ENCODE measurements at places on chromosomes 4 and X.

- no peak for DNase-seq
Measured at GRCh38 chr4:182642831-182643230, 274.4 kb downstream of the DCTD start.

DNA sequence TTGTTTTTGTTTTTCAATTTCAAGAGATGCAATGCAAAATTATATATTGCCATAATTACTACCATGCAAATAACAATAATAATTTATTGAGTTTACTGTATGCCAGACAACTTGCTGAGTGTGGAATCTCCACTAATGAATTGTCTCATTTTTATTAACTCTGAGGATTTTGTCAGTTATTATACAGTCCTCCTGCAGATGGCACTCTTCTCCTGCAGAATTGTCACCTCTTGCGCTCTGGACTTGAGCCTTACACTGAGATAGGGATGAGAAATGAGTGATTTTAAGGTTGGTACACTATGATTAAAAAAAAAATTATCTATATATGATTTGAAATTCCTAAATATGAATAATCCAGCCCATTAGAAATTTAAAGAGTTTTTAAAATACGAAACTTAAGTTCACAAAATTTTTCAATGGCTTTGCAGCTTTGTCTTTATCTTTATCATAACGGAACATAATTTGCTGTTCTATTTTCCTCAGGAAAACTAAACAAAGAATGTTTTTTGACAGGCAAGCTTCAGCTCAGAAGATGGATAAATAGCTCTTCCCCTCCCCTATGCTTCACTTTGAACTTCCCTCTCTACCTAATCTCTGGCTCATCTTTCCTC, 12.7 kb upstream of the PAQR3 start:
- no peak for DNase-seq

GRCh38 chr4:138592796-138593195, 350.6 kb upstream of the SLC7A11 start:
- no peak for DNase-seq

GRCh38 chr4:673349-674091, 556 bp downstream of the ATP5ME start:
- DNase-seq = no peak

DNA sequence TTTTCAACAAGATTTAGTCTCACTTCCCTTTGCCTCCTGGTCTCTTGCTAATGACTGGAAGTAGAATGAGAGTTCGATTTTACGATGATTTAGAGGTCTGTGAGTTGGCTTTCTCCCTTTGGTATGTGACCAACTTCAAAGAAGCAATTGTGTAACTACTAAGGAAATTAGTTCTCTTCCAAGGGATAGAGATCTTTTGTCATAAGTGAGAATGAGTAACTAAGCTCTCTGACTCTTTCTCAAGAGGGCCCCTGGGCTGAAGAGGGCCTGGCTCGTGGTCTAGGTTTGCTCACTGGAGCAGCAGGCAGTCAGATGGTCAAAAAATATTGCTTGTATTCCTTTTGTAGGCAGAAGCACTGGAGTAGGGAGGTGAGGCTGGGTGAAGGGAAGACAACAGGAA, 176.3 kb downstream of the ENOX2 start:
- DNase-seq = no peak

- no peak for DNase-seq
Measured at GRCh38 chr4:40848940-40849339, 99.2 kb downstream of the NSUN7 start.

GRCh38 chrX:13492286-13492685, 77.1 kb upstream of the EGFL6 start:
- DNase-seq = no peak

DNA sequence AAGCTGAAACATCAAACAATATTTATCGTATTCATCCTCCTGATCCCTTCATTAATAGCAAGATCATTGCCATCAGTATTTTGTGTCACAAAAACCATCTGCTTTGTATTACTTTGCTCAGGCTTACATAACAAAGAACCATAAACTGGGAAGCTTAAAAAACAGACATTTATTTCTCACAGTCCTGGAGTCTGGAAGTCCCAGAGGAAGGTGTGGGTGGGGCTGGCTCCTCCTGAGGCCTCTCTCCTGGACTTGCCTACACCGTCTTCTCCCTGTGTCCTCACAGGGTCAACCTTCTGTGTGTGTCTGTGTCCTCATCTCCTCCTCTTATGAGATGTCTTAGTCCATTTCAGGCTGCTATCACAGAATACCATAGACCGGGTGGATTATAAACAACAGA, 61.3 kb upstream of the MXRA5 start:
- no peak for DNase-seq

- DNase-seq = no peak
Measured at GRCh38 chrX:55867181-55867651, 149.7 kb downstream of the RRAGB start.

GRCh38 chr4:184814686-184815045, 11.1 kb downstream of the ACSL1 start:
- DNase-seq = no peak

All from cortex of kidney (tissue), 1 donor.